ENCODE measurements at places on chromosomes 5 and 9.
A peak's percentile ranks its signal among the peaks of the same experiment; 100 is the strongest.

DNA sequence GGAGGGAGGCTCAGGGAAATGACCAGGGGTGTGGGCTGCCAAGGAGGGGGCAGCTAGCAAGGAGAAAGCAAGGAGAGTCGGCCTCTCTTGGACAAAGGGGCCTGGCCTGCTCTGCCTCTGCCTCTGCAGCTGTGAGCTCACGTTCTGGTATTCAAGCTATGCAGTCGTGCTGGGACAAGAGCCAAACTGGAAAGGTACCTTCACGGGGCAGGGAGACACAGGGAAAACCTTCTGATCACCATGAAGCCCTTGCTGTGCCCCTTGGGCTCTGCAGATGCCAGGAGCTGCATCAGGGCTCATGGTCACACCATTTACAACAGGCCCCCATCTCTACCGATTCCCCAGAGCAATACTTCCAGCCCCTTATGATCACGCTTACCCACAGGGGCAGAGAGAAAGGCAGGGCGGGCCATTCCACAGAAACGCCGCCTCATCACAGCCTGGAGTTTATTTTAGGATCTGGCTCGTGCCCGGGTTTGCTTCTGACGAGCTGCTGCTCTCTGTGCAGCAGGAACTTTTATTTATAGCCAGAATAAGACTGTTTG lies 63.2 kb downstream of the PRRT1B start:
- no peak for DNase-seq

DNA sequence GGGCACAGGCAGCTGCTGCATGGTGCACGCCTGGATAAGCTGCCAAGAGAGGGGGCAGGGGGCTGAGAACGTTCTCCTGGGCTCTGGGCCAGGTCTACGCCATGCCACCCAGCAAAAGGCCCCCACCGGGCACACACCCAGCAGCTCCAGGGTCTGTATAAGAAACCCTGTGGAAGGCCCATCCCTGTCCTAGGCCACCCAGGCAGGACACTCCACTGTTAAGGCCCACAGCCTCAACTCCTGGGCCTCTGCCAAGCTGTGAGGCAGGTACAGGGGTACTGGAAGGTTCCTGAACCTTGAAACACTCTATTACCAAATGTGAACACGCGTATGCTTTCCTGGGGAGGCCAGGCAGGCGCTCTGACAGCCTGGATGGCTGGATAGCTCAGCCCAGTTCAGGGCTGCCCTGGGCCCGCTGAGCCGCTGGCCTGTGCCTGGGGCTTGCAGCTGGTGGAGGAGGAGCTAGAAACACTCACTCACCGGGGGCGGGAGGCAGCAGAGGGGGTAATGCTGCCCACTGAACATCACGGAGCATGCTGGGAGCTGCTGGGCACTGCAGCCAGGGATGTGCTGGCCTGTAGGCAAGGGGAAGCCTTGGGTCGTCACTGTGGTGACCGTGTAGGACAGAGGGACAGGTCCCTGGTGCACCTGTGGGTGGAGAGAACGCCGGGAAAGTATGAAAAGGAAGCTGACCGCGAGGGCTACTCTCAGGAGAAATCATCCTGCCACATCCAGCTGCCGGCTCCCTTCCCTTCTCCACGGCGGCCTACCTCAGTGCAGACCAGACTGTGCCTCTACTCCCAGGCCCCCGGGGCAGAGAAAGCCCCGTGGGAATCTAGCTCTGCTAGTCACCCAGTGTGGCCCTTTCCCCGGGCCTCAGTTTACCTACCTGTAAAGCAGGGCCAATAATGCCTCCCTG lies 6.0 kb downstream of the RNF44 start:
- DNase-seq = no peak

DNA sequence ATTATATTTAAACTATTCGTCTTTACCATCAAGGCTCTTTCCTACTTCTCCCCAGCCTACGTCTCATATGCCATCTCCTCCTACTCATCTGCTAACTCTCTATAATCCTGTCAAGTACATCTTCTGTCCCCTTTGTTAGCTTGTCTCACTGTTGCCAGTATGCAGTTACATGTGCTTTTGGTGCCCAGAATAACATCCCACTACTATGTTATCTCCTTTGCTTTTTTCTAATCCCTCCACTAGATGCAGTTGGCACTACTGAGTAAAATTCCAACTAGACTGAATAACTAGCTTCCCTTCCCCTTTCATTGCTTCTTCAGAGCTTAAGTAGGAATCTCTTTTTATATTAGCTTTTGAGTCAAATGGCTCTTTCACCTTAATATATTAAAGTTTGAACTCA lies 3.0 kb upstream of the ARRDC3 start:
- no peak for DNase-seq

DNA sequence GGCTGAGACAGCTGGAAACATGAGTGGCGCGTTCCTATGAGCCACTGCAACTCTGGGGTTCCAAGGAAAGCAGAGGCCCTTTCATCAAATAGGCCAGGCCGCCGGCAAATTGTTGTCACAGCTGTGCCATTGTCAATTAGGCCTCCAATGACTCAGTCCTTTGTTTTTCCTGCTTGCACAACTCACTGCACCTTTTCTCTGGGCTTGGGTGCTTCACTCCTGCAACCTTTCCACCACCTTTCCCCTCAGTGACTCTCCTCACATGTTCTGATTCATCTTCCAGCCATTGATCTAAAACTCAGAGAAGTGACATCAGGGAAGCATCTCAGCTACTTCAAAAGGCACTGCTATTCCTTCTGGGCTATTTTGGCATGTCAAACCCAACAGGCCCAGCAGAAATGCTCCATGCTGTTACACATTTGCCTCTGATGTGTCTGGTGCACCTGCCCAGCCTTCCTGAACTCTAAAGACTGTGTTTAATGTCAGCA lies 653.7 kb downstream of the NR2F1-AS1 start:
- DNase-seq = no peak

DNA sequence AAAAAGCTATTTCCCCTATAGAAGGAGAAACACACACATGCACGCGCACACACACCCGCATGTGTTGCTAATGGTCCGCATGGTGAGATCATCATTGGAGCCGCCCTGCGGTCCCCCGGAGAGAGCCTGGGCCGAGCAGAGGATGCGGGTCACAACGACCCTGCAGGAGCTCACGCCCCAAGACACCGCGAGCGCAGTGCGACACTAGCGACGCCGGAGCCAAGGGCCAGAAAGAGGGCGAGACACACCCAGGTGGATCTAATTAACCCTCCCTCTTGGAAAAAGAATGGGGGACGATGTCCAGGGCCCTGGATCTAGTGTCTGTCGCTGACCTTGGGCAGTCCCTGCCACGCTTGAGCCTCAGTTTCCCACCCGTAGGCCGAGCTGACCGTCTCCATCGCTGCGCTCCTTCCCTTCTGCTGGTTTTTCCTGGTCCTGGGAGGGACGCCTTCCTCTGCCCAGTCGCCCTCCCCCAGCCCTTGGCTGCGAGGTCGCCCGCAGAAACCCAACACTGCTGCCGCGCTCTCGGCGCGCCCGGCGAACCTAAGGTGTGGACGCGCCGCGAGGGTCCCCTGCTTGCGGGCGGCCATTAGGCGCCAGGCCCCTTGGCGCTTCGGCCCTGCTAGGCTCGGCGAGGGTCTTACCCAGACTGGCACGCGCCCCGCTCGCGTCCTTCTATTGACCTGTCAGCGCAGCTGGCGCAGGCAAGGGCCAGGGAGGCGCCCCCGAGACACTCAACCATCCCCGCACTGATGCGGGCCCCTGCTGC lies 47.5 kb upstream of the RNF20 start:
- DNase-seq = no peak

DNA sequence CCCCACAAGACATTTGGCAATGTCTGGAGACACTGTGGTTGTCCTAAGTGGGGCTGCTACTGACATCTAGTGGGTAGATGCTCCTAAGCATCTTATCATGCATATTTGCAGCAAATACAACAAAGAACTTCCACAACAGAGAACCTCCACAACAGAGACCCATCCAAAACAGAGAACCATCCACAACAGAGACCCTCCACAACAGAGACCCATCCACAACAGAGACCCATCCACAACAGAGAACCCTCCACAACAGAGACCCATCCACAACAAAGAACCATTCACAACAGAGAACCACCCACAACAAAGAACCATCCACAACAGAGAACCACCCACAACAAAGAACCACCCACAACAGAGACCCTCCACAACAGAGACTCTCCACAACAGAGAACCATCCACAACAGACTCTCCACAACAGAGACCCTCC lies 32.8 kb downstream of the ARPC5L start:
- peak; percentile 20 for DNase-seq

DNA sequence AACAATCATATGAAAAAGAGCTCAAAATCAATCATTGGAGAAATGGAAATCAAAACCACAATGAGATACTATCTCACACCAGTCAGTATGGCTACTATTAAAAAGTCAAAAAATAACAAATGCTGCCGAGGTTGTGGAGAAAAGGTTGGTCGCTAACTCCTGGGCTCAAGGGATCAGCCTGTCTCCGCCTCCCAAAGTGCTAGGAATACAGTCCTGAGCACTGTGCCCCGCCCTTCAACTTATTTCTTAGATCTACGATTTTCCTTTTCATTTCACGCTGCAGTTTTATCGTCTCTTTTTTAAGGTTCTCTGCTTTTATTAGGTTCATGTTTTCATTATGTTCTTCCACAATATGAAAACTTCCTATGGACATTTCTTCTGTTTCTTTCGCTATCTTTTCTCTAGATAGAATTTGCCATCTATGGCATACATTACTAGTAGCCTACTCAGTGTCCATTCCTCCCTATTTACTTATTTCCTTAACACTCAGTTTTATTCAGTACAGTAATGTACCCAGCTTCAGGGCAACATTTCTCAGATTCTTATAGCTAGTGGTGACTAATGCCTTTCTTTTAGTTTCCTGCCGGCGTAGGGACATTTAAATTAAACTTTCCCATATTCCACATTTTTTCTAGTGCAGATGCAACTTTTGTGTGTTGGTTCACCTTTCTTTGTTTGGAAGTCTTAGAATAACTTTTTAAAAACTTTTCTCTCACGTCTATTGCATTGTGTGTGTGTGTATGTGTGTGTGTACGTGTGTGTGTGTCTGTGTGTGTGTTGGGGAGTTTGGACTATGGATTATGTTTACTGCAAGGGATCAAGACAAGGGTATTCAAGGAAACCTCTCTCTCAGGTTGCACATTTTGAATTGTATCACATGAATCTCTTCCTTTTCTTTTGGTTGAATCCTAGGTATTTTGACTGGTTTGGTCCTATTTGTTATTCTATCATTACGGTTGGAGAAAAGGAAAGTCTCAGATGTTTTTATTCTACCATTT lies 21.6 kb upstream of the FBN2 start:
- no peak for DNase-seq

DNA sequence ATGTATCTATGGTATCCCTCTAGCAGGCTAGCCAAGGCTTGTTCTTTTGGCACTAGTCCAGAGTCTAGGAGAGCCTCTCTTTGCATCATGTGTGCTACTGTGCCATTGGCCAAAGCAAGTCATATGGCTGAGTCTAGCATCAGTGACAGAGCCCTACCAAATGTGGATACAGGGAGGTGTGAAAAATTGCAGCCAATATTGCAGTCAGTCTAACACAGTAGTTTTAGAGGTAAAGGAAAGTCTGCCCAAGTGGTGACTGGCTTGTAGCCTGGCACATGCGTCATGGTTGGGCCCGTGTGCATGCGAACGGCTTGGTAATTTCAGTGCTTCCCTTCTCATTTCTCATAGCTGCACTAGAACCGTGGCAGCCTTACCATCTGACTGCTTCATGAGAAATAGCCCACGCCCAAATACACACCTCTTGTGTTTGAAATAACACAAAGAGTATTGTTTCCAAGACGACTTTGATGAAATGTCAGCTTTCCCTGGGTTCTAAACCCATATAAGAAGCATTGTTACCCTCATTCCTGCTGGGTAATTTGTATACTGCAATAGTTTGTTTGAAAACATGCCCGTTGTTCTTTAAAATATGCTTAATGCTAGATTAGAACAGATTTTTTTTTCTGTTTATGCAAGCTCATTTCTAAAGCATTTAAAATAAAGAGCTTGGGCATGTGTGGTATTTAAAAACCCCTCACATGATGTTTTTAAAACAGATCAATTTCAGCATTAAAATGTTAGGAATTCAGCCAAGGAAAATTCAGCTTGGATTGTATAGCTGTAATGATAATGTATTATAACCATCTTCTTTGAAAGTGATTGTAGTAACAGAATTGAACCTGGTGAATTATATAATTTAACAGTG lies 113.2 kb downstream of the TLE4 start:
- no peak for DNase-seq

DNA sequence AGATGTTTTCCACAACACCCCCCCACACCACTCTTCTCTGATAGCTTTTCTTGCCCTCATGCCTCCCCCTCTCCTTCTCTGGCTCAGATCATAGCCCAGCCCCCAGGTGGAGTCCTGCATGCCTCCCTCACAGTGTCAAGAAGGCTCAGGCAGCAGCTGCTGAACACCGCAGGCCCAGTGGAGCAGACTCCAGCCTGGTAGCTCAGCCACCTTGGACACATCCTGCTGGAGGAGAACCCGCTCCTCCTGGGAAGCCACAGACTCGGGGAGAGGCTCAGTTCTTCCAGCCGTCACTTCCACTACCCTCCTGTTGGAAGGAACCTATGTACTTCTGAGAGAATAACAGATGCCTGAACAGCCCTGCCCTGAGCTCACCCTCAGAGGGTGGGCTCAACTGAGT lies 143.4 kb downstream of the SPOCK1 start:
- DNase-seq = no peak

DNA sequence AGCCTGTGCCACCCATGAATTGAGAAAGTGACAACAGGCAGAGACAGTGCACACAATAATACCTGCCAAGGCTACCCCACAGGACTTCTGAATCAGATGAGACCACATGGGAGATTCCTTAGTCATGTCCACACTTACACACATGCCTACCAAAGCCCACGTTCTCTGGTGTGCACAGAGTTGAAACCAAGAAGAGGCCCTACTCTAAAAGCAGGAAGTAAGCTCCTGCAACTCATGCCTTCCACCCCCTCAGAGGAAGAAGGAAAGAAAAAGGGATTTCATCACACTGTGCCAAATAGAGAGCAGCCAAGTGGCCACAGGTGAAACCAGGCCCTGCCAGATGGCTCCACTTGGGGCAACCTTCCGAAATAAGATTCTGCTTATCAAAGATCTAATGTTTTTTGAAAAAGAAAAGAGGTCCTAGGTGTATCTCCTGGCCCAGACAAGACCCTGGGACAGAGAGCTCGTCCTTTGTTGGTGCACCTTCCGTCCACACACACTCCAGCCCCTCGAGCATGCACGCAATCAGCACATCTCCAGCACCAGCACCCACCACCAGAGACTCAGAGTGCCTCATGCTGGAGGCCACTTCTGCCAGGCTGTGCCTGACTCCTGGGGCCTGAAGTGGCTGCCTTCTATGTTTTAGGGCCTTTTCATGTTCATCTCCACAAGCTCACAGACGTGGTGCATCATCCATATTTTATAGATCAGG lies 114.6 kb upstream of the SPOCK1 start:
- no peak for DNase-seq

GRCh38 chr9:13863112-13863511 lies 450.8 kb downstream of the NFIB start:
- no peak for DNase-seq

DNA sequence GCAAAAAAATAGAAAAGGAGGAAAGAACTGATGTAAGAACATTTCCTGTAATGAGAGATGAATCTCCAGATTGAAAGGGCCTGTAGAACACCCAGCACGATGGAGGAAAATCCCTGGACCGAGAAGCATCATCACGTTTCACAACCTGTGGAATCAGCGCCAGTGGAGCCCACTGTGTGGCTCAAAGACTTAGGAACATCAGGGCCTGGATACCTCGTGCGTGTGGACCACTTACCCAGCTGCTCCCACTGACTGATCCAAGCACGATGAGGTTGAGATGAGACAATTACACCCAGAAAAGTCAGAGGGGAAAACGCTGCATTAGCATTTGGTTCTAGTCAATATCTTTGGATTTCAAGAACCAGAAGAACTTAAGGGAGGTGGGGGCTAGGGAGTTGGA lies 224.6 kb downstream of the SYK start:
- DNase-seq = no peak
